ENCODE measurements at places on chromosomes 11 and 22.

DNA sequence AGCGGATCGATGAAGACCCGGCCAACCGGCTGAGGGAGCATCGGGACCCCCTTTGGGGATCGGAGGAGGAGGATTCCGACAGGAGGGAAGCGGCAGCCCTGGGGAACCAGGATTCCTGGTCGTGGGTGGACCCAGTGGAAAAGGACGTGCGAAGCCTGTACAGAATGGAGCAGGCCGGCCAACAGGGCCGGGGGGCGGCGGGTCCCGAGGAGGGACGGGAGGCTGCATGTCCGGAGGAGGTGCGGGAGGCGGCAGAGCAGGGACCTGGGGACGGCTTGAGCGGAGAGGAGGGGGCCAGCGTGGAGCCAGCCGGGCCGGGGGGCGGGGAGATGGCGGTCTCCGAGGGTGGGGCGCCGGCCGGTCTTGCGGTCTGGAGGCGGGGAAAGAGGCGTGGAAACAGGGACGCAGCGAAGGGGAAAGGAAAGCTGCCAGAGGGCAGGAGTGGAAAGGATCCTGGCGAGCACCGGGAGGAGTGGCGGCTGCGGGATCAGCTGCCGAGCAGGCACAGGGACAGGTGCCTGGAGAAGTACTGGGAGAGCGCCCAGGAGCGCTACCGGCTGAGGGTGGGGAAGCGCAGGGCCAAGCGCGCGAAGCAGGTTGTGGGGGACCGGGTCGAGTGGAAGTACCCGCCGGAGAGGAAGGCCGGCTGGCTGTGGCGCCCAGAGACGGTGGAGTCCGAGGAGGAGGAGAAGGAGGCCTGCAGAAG, at the start of gene ANO5:
Gene ANO5, plus strand, starts transcription at position 444 of the 706 bp plus-strand sequence. CDS start 408 bp downstream, outside the sequence.
- peak; percentile 61 for DNase-seq

- DNase-seq = no peak
These were observed 4.0 kb downstream of the PARVB start for GRCh38 chr22:44028091-44028490.

DNA sequence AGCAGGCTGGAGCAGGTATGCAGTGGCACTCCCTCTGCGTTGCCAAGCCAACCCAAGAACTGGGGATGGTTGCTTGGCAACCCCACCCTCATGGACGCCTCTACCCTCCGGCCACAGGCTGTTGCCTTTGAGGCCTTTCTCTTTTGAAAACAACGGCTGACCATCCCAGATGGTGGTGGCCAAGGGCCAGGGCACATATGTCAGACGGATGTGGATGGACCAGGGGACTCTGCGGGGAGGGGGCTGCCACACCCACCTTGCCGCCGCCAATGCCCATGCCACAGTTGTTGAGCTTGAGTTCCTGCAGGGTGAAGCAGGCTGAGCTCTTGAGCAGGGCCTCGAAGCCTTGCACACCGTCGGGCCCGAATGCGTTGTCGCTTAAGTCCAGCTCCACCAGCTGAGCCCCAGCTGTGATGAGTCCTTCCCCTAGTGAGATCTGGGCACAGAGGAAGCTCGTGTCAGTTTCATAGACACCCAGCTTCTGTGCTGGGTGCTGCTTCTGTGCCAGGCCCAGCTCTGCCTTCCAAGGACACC, 21.5 kb downstream of the RANGAP1 start:
- no peak for DNase-seq

GRCh38 chr11:96317985-96318384, 25.0 kb downstream of the MAML2 start:
- no peak for DNase-seq

DNA sequence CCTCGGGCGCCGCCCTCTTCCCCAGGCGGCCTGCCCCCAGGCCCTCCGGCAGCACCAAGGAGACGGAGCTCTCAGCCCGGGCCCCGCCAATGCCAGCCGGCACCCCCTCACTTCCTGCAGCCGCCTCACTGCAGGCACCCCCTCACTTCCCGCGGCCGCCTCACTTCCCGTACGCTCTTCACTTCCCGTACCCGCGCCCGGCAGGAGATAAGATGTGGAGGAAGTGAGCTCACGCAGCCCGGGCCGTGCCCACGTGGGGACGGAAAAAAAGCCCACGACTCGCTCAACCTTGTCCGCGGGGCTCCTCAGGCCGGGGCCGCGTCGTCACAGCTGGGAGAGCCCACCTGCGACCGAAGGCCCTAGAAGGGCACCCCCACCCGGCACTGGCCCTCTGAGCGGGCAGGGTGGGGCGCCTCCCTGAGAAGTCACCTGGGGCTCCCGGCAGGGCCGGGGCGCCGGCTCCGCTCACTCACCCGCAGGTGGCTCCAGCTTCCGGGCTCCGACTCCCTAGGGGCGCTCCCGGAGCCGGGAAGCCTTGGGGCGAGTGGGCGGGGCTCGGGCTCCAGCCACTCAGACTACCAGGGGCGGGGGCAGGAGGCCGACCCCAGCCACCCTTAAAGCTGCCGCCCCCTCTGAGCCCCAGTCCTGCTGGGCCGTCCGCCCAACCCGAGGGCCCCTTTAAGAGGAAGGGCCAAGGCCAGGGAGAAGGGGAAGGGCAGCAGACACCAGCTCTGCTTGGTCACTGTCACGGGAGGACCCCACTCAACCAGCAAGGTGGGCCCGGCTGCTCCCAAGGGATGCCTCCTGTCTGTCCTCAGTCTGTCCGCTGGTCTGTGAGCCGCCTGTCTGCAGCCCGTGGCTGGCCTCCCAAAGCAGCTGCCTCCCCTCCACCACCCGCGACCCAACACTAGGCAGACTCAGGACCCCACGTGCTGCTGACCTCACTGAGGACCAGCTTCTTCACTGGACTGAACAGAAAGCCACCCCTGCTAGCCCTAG, 31.4 kb downstream of the PISD start:
- peak; percentile 32 for DNase-seq

DNA sequence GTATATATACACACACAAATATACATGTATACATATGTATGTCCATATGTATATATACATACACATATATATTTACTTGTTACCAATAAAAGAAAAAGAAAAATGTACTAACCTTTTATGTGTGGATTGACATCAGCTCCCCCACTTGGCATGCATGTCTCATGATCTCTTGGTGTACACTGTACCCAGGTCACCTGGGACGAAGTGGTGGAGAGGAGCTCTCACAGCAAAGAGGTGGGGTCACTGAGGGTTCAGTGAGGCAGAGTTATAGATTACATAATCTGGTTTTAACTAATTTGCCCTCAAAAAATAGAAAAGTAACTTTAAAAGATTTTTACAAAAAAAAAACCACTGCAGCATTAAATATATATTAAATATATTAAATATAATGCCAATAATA, 15.5 kb upstream of the USP47 start:
- DNase-seq = no peak

DNA sequence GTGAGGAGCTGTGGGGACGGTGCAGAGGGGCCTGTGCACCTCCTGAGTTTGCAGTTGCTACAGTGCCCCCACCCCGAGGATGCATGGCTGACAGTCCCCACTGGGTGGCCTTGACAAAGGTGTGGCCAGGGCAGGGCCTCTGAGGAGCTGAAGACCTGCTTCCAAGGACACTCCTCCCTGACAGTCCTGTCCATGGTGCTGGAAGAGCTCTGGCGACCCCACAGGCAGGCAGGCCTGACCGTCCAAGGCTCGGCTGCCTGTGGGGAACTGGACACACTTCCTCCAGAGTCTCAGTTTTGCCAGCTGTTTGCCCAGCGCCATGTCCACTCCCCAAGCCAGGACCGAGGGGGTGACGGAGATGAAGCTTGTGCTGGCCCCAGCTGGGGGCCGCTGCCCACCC, 32.7 kb downstream of the BRSK2 start:
- no peak for DNase-seq

DNA sequence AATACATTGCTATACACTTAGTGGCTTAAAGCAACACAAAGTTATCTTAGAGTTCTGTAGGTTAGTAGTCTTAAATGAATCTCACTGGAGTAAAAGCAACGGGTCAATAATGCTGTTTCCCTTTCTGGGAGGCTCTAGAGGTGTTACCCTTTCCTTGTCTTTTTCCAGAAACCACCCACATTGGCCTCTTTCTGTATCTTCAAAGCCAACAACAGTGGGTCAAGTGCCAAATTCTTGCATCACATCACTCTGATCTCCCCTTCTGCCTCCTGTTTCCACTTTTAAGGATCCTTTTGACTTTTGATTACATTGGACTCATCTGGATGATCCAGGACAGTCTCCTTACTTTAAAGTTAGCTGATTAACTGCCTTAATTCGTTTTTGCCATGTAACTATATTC, 93.6 kb downstream of the DDX10 start:
- DNase-seq = no peak

GRCh38 chr11:35584321-35584720, 33.9 kb upstream of the FJX1 start:
- DNase-seq = no peak

DNA sequence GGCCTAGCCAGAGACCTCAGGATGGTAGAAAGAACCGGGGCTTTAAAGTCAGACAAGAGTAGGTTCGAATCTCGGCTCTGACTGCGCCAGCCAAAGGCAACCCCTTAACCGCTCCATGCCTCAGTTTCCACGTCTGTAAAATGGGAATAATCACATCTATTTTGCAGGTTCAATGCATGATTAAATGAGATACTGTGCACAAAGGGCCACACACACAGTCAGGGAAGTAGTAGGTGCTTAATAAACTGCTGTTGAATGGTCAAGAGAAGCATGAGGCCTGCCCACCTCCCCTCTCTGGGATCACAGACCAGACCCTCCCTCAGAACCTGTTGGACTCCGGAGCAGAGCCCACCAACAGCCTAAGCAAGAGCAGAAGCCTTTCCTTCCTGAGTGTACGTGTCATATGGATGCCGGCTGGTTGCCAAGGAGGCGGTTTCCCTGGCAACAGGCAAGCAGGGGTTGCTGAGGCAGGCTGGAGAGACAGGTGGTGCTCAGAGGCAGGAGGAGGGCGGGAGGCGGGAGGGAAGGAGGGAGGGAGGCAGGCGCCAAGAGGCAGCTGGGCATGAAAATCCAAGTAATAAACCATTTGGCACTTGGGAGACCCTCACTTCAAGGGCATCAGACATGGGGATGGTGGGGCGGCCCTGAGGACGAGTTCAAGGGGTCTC, 43.9 kb downstream of the NFAM1 start:
- peak; percentile 66 for DNase-seq

DNA sequence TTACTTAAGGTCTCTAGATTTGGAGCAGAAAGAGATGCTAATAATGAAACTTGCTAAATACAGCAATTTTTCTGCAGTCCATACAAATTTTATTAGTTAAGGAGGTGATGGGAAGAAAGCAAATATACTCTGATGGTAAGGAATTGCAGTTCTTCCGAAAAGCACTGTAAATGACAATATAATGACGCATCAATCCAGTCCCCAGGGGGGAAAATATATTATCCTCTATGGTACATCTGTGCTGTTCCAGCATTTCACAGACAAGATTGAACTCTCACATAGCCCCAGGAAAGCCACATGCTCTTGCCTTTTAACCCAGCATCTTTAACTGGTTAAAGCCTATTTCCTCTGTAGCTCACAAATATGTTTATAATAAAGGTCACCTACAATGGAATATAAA, 416.6 kb upstream of the CCDC90B start:
- no peak for DNase-seq

DNA sequence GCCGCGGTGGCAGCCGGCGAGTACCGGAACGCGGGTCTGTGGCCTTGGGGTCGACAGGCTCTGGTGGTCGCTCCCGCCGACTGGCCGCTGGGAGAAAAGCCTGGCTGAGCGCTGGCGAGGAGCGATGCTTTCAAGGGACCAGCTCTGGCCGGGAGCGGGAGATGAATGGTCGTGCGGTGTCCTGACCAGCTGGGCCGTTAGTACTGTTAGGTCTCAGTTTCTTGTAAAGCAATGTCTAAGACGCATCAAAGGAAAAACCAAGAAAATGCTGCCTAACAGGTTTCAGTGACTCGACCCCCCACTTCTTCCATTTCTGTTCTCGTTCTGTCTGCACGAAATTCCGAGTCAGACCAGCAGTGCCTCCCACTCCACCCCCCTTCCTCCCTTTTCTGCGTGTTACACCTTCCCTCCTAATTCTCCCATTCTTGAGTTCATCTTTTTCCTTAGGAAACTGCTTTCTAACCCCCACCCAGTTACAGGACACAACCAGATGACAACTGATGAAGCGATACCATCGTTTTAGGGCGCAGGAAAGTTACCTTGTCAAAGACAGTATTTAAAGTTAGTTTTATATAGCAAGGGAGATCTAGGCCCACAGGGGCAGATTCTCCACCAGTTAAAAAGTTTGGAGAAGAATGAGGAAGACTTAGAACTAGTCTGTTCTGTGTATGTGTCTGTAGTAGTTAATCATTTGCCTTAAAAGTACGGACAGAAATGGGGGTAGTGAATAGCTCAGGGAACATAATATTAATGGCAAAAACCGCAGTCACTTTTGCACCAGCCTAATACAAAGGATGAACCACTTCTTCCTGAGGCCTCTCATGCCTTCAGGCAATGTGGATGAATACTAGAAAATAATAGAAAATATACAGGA, 1.0 kb downstream of the CUL5 start:
- no peak for DNase-seq

- no peak for DNase-seq
These were observed 32.0 kb downstream of the NEFH start for GRCh38 chr22:29512031-29512430.

- DNase-seq = no peak
These were observed 17.5 kb downstream of the GLB1L2 start for GRCh38 chr11:134349109-134349801.

DNA sequence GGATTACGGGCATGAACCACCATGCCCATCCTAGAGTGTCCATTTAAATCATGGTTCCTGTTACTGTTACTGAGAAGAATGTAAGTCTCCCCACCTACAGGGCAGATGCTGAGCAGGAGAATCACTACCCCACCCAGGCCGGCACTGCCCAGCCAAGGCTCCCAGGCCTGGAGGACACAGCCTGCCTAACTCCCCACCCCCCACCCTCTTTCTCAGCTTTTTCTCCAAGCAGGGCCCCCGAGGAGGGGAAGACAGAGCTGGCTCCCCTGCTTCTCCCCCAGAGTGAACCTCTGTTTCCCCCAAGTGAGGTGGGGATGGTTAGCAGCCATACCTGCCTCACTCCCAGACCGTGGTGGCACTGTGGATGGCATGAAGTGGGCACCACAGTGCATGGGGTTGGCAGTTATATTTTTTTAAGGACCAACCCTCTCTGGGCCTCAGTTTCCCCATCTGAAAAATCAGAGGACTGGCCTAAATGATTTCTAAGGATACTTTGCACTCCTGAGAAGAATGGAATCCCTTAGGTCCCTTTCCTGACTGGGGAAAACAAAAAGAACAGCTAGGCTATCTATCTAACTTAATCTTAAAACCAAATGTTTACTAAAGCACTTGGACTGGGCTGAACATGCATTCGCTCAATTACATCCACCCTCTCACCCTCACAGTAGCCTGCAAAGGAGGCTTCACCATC, 5.0 kb downstream of the CBX7 start:
- DNase-seq = no peak

DNA sequence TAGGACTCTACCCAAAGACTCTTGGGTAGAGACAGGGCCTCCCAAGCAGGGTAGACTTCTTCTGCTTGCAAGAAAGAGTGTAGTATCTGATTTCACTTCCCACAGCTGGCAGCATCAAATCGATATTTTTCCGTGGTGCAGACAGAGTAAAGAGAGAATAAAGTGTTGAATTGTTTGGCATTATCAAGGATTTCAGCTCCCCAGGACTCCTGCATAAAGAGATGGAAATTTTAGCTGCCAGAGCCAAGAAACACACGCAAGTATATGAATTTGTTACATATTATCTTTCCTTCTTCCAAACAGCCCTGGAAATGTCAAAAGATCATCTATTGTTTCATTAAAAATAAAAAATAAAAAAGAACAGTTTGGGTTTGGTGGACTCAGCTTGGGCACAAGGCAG, 136.8 kb downstream of the PKNOX2 start:
- DNase-seq = no peak

GRCh38 chr11:14677146-14677545, 33.5 kb downstream of the PDE3B start:
- DNase-seq = no peak

- DNase-seq = no peak
These were observed 1.5 kb upstream of the CD151 start for GRCh38 chr11:831118-831864.
